ENCODE measurements at places on chromosomes 6 and 20.

- DNase-seq: no peak
Observed at GRCh38 chr20:48047447-48047846, 262.2 kb upstream of the SULF2 start.

- no peak for DNase-seq
Observed at GRCh38 chr6:87366072-87366827, 21.6 kb downstream of the C6orf163 start.

DNA sequence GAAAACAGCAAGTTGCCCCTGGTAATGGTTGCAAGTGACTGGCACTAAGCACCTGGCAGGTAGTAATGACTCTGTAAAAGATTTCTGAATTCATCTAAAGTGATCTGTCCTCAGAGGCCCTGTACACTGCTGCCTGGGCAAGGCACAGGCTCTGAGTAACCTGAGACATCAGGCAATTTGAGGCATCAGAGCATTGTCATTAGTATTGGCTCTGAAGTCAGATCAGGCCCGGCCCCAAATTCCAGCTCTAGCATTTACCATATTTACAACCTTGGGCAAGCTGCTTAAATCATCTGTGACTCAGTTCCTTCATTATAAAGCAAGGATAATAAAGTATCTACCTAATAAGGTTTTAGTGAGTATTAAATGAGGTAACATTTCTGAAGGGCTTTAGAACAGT is 17.3 kb upstream of the TENT5A start:
- no peak for DNase-seq

DNA sequence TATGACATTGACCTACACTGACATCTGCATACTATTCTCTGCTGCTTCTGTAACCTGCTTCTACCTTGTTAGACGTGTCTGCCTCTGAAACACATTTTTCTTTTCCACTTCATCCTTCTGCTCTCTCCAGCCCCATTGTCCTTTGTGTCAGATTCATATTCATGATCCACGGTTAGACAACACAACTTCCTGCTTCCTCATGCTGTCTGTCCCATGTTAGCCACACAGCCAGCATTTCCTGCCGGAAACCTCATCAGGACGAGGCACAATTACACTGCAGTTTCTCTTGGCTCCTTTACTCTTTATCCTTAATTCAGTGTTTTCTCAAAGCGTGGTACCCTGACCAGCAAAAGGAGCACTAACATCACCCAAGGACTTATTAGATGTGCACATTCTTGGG is 150.2 kb downstream of the TBC1D7 start:
- no peak for DNase-seq

DNA sequence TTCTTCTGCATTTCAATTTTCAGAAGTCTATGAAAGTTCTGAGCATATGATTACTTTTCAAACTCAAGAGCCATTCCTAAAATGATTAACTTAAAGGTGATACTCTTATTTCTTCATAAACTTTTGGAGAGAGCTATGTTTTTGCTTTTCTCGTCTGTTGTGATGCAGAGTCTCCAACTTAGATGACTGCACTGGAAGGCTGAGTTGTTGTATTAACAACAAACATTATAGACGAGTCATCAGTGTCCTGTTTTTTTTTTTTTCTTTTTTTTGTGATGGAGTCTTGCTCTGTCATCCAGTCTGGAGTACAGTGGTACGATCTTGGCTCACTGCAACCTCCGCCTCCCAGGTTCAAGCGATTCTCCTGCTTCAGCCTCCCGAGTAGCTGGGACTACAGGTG is 101.9 kb downstream of the CD109 start:
- no peak for DNase-seq

GRCh38 chr6:129009851-129010250 is 126.9 kb downstream of the LAMA2 start:
- no peak for DNase-seq

GRCh38 chr6:105178110-105178509 is 1.7 kb downstream of the POPDC3 start:
- peak; percentile 74 for DNase-seq

- peak; percentile 82 for DNase-seq
Observed at GRCh38 chr20:47181056-47181862, 175.2 kb downstream of the ZMYND8 start.

- no peak for DNase-seq
Observed at GRCh38 chr20:9092113-9092512, 23.2 kb downstream of the PLCB4 start.

DNA sequence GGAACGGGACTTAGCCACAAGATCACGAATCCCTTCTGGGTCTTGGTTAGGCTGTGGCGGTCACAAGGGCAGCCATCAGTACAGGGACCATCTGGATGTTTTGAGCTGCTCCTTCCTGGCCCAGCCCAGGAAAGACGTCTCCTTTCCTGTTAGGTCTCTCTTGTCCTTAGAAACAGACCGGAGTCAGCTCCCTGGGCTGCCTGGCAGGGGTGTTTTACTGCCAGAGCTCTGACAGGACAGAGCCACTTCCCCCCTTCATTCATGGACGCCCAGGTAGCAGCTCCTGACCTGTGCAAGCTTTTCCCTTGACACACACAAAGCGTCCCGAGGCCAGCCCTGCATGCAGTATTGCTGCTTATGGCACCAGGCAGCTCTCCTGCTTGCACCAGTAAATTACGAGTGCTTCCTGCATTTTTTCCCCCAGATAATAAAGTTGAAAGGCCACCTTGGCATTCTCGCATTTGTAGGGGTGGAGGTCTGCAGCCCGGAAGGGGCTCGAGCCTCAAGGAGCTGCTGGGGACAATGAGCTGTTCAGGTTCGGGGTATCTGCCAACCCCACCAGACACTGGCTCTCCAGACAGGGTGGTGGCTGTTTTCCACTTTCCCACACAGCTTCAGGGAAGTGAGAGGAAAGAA is 87.4 kb downstream of the NOL4L start:
- DNase-seq: no peak

DNA sequence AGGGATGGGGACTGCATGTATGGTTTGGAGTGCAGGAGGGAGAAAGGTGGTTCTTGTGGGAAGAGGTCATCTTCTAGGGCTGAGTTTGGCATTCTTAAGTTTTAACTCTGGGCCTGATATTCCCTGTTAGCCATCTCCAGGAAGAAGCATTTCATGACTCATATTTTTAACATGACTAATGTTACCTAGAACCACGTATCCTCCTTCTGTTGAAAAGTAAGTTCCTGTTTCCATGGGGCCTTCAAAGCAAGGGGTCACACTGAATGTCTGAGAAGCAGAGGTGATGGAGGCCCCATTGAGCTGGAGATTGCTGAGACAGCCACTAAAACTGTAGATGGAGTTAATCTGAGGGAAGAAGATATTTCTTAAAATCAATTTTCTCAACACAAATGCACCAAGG is 30.2 kb downstream of the FAM229B start:
- peak; percentile 14 for DNase-seq

- DNase-seq: no peak
Observed at GRCh38 chr20:48350313-48350988, 477.3 kb downstream of the PREX1 start.

- peak; percentile 39 for DNase-seq
Observed at GRCh38 chr20:10558635-10559187, 115.1 kb downstream of the JAG1 start.

DNA sequence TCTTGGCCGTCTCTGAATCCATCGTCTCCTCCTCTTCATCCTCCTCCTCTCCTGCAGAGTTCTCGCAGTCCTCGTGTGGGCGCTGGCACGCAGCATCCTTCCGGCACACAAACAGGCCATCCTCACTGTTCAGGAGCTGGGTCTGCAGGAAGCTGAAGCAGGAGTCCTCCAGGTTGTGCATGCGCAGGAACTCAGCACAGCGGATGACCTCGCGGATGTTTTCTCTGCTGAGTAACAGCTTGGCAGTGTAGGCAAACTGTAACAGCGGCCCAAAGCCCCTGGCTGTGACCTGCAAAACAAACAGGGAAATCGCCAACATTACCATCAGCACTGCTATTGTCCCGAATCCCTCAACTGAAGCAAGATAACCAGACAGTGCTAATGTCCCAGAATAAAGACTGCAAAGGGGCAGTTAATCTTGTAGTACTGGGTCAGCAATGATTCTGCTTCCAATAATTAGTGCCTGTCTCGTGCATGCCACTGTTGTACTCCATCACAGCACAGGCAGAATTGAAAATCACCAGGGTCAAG is 57.4 kb downstream of the GJA10 start:
- DNase-seq: no peak

- no peak for DNase-seq
Observed at GRCh38 chr6:155003476-155003875, 8.4 kb downstream of the TIAM2 start.

DNA sequence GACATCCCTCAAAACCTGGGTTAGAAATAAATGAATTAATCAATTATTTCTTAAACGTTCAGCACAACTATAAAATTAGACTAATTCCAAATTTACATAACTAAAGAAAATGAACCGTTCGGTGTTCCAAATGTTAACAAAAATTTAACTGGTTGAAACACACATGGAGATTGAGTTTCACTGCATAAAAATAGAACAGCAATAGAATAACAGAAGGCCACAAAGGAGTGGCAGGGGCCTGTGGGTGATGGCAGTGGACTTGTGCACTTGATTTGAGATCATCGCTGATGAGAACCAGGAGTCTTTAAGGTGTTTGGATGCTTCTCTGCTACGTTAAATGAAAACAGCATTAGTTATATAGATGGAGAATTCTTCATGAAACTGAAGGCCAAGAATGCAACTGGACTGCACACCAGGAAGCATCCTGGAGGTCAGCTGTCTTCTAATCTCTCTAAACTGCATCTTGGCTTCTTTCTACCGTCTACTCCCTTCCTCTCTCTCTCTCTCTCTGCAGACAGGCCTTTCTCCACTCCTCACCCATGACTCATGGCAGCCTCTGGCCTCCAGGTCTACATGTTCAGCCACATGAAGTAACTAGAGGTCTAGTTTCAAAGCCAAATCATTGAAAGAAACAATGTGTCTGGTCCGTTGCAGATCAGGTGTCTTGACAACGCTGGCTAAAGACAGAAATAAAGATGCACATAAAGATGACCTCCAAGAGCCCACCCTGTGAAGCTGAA is 111.3 kb downstream of the SIM1 start:
- DNase-seq: peak; percentile 24

All from AG08396 (cell line).